Amniotic stem cell (primary cell): ENCODE measurements at places on chromosomes 7 and 10.

GRCh38 chr7:28748933-28749584 lies 209.1 kb downstream of the TRIL start:
- no peak for DNase-seq

- no peak for DNase-seq
Observed at GRCh38 chr10:86443936-86444335, 77.3 kb upstream of the GRID1 start.

GRCh38 chr7:148214101-148214500 lies 376.5 kb upstream of the C7orf33 start:
- DNase-seq = no peak

GRCh38 chr7:13742126-13742525 lies 247.3 kb downstream of the ETV1 start:
- no peak for DNase-seq

DNA sequence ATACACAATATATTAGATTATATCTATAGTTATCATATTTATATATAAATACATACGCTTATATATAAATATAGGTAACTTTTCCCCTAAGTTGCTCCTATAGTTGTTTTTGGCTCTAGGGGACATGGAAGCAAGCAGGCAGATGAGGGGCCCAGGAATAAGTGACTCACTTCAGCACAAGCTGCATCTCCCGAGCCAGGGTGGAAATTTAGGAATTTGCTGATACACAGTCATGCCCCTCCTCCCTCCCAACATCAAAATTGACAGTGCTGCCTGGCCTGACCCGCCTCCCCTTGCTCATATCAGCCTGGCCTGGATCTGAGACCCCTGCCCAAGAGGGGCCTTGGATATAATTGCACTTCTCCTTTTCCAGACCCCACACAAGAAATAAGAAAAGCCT lies 33.8 kb downstream of the MKI67 start:
- DNase-seq = no peak

- DNase-seq = no peak
Observed at GRCh38 chr7:117737926-117738325, 135.3 kb downstream of the CTTNBP2 start.

DNA sequence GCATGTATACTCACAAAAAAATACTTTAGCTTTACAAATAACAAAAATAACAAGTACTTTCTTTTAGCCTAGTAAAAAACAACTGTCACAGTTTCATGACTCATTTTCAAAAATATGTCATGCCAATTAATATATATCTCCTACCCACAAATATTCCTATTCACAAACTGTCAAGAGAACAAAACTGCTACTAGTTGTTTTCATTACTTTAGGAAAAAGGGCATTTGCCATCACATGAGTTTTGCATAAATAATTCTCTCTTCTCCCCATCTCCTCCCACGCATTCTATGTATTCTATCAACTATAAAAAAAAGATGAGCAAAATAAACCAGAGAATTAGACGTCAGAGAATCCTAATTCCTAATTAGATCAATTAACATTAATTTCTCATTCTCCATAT lies 87.6 kb downstream of the PIP4K2A start:
- no peak for DNase-seq

- no peak for DNase-seq
Observed at GRCh38 chr7:70392877-70393435, 739.0 kb upstream of the GALNT17 start.

DNA sequence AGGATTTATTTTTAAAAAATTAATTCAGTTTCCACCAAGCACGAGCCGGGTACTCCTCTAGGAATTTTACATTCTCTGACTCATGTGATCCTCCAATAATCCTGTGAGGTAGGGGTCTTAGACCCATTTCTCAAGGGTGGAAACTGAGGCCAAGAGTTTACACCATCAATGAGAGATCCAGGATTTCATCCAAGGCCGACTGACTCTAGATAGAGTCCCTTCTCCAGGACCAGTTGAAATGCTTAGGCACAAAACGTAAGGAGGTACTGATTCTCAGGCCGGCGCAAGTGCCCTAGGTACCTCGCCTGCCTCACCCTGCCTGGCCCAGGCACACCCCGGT lies 95.7 kb upstream of the DUSP5 start:
- no peak for DNase-seq

DNA sequence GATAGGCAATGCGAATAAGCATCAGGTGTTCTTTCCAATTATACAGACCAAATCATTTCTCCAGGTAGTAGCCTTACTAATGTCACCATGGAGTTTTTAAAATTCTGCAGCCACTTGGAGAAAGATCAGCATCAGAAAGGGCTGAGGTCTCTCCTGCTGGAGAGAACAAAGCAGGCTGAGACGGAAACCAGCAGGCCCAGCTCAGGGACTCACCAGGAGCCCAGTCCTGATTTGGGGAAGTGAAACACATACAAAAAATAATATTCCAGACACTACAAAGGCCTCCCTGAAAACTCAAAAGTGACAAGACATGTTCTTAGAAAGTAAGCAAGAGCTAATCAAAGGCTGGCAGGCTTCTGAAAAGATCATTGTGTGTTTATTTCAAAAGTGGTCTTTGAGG lies 207.1 kb upstream of the GHITM start:
- no peak for DNase-seq

DNA sequence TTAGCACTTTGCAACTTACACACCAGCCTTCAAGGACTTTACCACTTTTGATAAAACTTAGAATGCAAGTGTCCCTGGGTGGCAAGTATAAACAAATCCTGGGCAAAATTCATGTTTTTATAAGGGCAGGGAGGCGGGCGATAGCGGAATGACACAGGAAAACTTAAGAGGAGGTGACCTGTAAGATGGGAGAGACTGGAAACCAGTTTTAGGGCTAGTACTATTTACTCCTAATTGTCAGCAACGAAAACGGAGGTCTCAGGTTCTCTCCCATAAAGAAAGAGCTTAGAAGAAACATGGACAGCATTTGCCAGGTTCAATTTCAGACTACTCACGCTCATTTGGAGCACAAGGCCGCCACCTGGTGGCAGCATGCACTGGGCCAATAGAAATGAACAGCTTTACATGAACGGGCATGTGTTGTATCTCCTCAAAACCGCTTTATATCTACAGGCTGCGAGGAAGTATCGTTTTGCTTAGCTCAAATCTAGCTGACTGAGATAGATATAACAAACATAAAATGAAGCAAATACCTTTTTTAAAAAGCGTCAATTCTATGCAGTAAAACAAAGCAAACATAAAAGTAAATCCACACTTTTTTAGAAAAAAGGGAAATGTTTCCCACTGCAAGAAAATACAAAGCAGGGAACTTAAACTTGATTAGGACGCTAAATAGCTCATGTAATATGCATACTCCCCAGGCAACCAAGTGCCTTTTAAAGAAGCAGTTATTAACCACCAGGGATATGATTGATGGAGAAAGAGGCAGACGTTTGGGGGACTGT lies 37.6 kb upstream of the SVOPL start:
- peak; percentile 68 for DNase-seq

DNA sequence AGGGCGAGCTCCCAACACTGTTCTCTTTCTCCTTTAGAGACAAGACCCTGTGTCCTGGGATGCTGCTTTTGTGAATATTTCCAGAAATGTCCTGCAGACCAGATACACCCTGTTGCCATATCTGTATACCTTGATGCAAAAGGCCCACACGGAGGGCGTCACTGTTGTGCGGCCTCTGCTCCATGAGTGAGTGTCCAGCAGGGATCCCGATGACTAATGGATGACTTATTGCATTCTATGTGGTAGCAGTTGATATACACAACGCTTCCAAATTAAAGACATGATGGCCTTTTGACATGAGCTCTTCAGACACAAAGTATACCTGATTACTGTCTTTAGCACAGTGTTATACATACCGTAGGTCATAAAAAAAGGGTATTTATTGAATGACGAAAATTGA lies 45.0 kb upstream of the MGAM2 start:
- DNase-seq = no peak

- no peak for DNase-seq
Observed at GRCh38 chr7:156192921-156193320, 380.7 kb upstream of the SHH start.

DNA sequence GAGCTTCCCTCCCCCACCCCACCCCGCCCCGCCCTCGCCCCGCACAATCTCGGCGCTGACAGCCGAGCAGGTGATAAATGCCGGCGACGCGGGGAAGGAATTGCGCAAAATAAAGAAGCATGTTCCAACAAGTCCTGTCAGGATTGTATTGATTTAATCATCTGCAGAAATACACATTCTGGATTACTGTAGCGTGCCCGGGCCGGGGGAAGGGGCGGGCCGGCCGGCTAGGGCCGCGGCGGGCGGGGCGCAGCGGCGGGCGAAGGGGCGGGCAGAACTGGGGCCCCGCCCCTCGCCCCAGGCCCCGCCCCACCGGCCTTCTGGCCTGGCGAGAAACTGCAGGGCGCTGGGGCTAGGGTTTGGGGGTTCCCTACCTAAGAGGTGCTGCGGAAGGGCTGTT lies 88.9 kb upstream of the PAX2 start:
- no peak for DNase-seq

DNA sequence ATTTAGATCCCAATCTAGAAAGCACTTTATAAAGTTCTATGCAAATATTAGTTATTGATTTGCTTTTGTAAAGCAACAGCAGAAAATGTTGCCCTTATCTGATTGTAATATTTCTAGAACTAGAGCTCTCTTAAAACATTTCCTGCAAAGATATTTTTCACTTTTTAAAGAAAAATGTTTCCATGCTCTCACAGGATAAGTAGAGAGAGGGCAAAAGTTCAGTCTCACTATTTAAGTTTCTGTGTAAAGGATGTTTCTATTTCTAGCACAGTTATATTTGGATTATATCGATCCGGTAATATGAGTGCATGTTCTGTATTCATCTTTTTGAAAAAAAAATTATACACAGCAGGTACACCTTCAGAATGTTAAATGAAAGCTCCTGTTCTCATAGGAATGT lies 82.1 kb downstream of the PON1 start:
- no peak for DNase-seq

- DNase-seq = no peak
Observed at GRCh38 chr10:7015457-7015856, 395.4 kb downstream of the SFMBT2 start.

GRCh38 chr10:123392182-123392963 lies 238.2 kb downstream of the BUB3 start:
- DNase-seq = no peak

DNA sequence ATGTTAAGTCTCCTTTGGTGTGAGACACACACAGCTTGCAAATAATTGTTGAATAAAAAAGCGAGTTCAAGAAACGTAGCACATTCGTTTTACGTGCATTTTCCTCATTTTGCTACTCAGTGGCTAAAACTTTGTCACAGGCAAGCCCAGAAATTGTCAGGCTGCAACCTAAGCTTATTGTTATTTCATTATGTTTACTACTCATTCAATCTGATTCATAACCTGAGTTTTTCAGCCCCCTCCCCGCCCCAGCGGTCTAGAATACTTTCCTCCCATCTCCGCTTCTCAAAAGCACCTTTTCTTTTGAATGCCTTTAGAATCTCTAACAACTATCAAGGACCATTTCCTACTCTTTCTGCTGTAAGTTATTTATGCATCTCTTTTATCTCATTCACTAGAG lies 1.1 kb downstream of the FAM133B start:
- DNase-seq = no peak

DNA sequence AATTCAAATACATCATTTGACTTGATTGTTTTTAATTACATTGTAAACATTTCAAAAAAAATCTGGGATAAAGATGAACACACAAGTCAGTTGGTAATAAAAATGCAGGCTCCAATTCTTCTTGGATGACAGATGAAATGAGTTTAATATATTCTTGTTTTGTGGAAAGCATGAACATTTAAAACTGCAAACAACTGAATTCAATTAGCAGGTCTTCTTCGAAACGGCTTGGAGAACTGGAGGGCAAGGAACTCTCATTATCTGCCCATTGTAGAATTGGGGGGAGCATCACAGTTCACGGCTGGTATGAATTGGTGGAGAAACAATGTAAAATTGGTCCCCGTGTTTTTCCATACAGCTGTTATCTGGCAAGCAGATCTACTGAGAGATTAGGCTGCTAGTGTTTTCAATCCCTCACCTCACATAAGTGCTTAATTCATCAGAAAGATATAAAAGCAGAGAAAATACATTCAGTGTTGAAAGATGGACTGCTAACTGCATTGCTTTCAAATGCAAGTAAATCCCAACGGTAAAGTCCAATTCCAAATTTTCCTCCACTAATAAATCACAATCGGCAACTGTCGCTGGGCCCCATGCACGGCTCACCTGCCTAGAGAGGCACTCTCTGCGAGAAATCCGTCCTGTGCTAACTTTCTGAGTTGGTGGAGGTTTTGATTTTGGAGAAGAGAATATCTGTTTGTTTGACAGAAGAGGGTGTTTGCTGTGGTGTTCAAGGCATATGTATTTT lies 199.5 kb downstream of the ZNF438 start:
- DNase-seq = no peak

GRCh38 chr10:1605999-1606940 lies 131.1 kb downstream of the ADARB2 start:
- DNase-seq = no peak

GRCh38 chr7:111682588-111683340 lies 120.5 kb upstream of the IMMP2L start:
- DNase-seq = no peak

- no peak for DNase-seq
Observed at GRCh38 chr7:101733713-101734475, 83.5 kb upstream of the CUX1 start.

- no peak for DNase-seq
Observed at GRCh38 chr7:16651396-16652239, 5.6 kb downstream of the BZW2 start.

DNA sequence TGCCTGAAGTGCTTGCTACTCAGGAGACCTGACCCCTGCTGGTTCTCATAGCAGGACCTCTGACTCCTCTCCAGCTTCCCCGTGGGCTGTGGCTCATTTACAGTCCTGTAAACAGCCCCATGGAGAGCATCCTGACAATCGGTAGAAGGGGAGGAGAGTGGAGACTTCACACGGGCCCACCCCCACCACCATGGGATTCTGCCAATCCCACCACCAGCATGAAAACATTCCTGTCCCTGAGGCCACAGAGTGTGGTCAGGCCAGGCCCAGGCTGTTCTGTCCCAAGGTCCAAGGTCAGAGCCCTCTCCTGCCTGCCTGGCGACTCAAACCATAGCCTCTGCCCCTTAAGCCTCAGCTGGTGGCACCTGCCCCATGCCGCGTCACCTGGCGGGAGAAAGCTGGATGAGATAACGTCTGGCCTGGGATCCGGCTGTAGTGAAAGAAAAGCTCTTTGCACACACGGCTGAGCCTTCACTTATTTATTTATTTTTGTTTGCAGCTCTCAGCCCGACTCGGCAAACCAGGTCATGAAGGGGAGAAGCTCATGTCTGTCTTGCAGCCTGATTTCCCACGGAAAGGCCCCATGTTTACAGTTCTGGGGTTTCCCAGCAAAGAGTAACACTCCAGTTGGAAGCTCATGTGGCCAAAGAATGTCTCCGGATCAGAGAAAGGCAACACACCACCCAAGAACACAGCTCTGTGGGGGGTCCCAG lies 293.6 kb upstream of the ZMIZ1 start:
- DNase-seq = no peak

GRCh38 chr10:17028798-17029197 lies 100.8 kb downstream of the CUBN start:
- no peak for DNase-seq

DNA sequence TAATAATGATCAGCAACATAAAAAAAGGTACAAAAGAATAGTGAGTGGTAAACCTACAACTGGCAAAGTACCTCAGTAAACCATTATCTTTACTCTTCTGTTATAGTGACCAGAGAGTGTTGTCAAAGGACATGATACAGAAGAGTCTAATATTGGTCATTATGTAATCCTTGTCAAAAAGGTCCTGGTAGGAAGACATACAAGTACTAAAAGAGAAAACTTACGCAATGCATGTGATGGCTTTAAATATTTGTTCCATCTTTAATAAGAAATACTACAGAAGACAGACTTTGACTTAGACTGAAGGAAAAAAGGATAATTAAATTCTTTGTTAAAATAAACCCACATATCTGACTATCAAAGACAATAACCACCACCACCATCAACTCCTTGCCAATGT lies 6.5 kb downstream of the DOCK4 start:
- DNase-seq = no peak
